ENCODE measurements at places on chromosomes 4 and X.
A peak's percentile ranks its signal among the peaks of the same experiment; 100 is the strongest.

- no peak for DNase-seq
Measured at GRCh38 chr4:144715230-144715629, 69.3 kb downstream of the HHIP start.

- DNase-seq, result no peak
Measured at GRCh38 chr4:152512483-152512882, 23.4 kb downstream of the FBXW7 start.

GRCh38 chr4:103046416-103047290 is 27.1 kb upstream of the SLC9B1 start:
- DNase-seq, result peak; percentile 4

DNA sequence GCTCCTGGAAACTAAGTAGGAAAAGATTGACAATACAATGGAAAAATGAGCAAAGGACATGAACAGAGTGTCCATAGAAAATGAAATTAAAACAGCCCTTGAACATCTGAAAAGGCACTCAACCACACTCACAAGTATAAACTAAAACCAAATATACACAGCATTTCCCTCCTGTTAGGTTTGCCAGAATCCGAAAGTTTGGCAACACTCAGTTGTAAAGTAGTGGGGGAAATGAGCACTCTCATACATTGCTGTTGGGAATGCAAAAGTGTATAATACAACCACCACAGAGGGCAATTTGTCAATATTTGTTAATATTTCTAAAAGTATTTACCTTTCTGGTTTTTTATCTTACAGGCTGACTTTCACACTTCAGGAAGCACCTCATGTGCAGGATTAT is 84.2 kb upstream of the TMEM164 start:
- DNase-seq, result no peak

DNA sequence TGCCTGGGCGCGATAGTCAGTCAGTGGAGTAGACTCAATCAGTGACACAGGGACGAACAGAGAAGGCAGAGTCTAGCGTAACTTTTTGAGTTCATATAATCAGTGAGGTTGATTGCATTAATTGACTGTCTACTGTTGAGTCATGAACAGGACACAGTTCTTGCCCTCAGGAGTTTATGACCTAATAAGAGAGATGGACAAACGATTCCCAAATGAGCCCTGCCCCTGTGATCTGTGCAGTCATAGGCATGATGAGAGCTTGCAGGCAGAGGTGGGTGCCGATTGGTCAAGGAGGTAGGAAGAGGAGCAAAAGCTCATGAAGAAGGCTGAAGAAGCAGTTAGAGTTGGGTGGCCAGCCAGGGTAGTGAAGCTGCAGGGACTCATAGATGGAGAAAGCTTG is 57.1 kb downstream of the ADD1 start:
- DNase-seq, result no peak

- DNase-seq, result no peak
Measured at GRCh38 chr4:15438939-15439524, 11.2 kb downstream of the C1QTNF7 start.

GRCh38 chrX:45771114-45771513 is 570.4 kb upstream of the DIPK2B start:
- no peak for DNase-seq

DNA sequence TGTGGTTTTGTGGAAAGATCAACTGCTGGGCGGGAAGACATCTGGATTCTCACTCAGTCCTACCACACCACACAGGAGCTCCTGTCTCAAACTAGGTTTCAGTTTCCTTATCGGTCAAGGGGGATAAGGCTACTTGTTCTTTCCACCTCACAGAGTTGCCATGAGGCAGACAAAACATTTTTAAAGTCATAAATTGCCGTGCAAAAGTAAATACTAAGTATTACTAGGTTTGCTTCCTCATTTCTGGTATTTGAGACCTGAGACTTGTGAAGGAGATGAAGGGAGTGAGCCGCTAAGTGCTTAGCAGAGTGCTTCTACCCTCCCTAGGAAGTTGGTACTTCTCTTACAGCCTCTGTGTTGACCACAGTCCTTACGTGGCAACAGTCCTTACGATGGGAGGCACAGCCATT is 1.5 kb downstream of the LAP3 start:
- DNase-seq, result no peak

- DNase-seq, result no peak
Measured at GRCh38 chr4:31016322-31017061, 296.3 kb downstream of the PCDH7 start.

- no peak for DNase-seq
Measured at GRCh38 chr4:8126523-8126922, 32.1 kb downstream of the ABLIM2 start.

GRCh38 chr4:34220601-34221000 is 2023.7 kb downstream of the ARAP2 start:
- DNase-seq, result no peak

- DNase-seq, result no peak
Measured at GRCh38 chrX:48498374-48498809, 10.4 kb upstream of the PORCN start.

DNA sequence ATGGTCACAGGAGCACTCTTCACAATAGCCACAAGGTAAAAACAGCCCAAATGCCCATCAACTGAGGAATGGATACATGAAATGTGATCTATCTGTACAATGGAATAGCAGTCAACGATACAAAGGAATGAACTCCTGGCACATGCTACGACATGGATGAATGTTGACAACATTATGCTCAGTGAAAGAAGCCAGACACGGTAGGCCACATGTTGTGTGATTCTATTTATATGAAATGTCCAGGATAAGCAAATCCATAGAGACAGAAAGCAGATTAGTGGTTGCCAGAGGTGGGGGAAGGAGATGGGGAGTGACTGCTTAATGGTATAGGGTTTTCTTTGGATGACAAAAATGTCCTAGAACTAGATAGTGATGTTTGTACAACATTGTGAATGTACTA is 58.7 kb upstream of the GPM6B start:
- DNase-seq, result no peak

DNA sequence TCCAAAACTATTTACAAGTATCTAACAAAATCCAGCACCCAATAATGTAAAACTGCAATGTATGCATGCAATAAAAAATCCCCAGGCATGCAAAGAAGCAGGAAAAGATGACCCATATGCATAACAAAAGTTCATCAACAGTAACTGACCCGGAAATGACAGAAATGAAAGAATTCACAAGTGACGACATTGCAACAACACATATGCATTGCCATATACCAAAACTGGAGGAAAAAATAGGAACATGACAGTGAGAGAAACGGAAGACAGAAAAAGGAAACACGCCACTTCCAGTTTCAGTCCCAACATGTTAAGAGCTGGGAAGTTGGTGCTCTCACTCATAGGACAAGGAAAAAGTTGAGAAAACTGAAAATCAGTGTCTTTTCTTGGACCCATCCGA is 154.6 kb downstream of the EVC2 start:
- DNase-seq, result no peak

DNA sequence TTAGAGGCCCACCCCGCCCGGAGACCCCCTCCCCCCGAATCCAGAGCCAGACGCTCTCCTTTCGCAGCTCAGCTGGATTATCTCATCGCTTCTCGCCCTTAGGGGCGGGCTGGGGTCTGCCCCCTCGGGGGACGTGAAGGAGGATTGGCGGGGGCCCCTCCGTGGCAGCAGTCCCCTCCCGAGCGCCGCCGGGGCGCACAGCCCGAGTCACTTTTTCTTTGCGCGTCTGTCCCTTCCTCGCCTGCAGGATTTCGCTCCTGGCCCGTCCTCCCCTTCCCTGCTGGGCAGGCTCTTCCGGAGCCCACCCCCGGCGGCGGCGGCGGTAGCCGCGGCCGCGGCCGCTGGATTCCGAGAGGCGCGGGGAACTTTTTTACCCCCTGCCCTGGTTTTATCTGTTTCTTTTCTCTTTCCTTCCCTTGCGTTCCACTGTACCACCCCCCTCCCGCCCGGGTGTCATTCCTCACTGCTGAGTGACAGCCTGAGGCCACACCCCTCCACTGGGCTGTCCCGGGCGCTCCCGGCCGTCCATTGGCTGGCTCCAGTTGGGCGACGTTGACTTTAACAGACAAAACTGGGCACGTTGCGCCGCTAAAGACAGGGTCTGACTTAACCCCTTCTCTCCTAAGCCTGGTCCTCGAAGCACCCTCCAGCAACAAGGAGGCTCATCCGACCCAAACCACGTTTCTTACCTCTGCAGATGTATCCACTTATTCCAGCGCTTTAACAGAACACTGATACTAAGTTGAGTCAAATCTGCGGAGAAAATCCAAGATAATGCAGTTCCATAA is 492 bp upstream of the NKX3-2 start:
- DNase-seq, result no peak

DNA sequence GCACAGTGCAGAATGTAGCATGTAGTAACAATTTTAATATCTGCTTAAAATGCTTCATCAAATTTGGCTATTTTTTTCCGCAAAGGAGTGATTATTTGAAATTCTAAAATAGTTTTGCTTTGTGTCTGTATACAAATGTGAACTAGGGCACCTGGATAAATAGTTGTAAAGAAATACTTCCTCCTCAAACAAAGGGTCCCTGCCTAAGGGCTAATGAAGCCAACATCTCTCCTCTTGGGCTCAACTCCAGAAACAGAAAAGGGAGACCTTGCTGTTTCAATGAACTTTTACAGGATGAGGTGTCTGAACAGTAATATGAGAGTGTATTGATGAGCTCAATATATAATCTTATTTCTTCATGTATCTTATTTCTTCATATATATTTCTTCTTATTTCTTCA is 30.8 kb upstream of the SCOC start:
- DNase-seq, result no peak

DNA sequence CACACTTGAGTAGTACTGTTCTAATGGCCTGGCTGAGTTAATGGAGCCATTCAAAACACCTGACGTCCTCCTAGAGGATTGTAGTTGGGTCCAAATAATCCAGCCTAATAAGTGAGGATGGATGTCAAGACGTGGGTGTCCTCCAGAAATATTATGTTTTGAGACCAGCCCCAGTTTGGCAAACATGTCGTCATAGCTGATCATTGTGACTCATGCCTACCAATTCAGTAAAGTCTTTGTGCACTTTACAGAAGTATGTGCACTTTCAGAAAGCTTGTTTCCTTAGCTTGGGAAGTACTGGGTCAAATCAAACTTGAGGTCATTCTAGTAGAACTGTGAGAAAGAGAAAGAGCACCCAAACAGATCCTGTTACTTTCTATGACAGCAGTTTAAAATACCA is 37.6 kb upstream of the GLRA2 start:
- no peak for DNase-seq

GRCh38 chr4:113145519-113146291 is 96.3 kb downstream of the ANK2 start:
- no peak for DNase-seq

DNA sequence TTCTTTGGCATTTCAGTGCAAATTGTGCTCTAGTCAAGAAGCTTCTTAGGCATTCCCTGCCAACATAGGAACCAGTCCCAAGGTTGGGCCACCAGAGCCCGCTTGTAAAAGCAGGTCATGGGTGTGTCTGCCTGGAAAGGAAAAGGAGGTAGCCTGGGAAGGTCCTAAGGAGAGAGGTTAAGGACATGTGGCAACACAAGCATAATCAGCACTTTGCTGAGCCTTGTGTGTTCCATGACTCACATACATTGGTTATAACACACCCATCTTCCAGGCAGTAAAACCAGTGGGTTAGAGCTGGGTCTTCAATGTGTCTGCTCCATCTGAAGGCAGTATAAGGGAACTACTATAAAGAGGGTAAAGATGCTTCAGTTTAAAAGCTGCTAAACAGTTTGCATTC is 165.0 kb downstream of the FHIP1A start:
- DNase-seq, result no peak

DNA sequence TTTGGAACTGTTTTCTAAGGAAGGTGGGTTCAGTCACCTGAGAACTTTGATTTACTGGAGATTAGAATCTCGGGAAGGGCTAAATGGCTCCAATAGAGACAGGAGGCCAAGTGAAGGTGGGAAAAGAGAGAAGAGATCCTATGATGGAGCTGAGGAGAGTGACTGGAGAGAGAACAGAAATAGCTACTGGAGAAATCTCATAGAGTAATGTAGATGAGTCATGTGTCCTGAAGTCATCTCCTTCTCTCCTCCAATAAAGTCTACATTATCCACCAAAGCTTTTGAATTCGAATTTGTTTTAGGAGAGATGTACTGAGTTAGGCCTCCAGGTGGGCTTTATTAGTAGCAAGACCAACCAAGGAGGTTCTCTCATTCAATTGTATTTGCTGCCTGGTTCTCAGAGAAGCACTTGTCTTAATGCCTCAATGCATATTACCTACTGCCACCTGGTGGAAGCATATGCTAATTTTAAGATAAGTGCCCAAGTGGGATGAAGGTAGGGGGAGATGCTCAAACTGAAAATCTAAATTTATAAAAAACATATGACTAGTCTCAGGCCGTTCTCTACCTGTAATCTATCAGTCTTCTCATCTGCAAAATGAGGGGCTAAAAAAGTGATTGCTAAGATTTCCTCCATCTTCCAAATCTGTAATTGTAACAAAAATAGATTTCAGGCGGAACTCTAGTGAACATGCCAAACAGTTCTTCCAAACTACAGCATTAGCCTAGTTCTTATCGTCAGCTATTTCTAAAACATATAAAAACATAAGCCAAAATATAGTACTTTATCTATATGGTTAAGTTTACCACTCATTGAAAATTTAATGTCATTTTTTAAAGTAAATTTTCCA is 24.4 kb downstream of the TXK start:
- no peak for DNase-seq

DNA sequence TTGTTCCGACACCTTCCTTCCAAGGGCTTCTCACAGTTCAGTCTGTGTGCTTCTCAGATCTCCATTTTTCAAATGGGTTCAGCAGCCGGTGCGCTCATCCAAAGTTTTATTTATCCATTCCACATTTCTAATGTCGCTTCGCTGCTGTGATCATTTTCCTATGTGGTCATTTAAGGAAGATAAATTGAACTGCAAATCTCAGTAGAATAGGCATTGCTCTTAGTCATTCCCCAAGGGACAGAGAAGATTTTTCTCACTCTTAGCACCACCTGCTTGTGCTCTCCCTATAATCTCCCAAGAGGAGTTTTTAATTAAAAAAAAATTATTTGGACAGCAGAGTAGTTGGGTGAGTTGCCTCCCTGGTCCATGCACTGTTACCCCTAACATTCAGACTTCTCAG is 278.9 kb upstream of the GATB start:
- no peak for DNase-seq

GRCh38 chr4:154364066-154364845 is 127.3 kb downstream of the DCHS2 start:
- DNase-seq, result no peak

DNA sequence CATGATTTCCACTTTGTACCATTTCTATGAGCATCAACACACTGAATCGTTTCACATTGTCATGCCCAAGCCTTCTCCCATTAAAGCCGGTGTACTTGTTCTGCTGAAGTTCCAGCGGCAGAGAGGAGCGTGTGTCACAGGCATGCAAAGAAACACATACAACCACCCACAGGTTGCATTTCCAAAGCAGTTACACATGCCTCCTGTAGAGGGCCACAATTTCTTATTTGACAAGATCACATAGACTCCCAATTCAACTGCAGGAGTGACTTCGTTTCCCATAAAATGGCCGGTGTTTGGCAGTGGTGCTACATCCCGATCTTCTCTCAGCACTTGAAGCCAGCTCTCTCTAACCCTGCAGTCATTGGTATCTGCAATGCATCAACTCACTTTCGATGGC is 992.6 kb downstream of the NLGN4X start:
- no peak for DNase-seq

Measured in stimulated activated CD8-positive, alpha-beta memory T cell treated with anti-CD3 and anti-CD28 coated beads, Interleukin-7, amount 100 ng/mL, for 1 hour (primary cell).